ENCODE measurements at places on chromosomes 12 and 14. TPM values are rescaled to one million over a fixed set of nuclear protein-coding genes. Genes with fewer than 3 reads are reported as not detected.
A peak's percentile ranks its signal among the peaks of the same experiment; 100 is the strongest.

HCAR1 gene
- not detected for total RNA-seq

CLSTN3 gene
- total RNA-seq = 3.5 TPM

E2F7 gene
- total RNA-seq = not detected

TMPRSS12 gene
- total RNA-seq = not detected

CBLN3 gene
- total RNA-seq = 0.24 TPM

PNN gene
- 14.7 TPM for total RNA-seq

CKAP4 gene
- total RNA-seq = 17.6 TPM

CEP170B gene
- 9.3 TPM for total RNA-seq

GRCh38 chr12:13090054-13090453 is 13.4 kb downstream of the GSG1 start:
- no peak overlapping the region for H3K27ac ChIP-seq
- H3K4me3 ChIP-seq = no peak overlapping the region
- H3K4me1 ChIP-seq = no peaks in the 10 kb centered on the region
- H3K36me3 ChIP-seq = peaks cover 4% of the 10 kb centered on the region
- DNase-seq = no peak
- H3K27me3 ChIP-seq = no peaks in the 10 kb centered on the region

GRCh38 chr14:87109271-87109670 is 883.7 kb downstream of the GALC start:
- H3K27ac ChIP-seq = no peak overlapping the region
- H3K27me3 ChIP-seq = no peaks in the 10 kb centered on the region
- DNase-seq = no peak
- no peak overlapping the region for H3K4me3 ChIP-seq
- no peaks in the 10 kb centered on the region for H3K4me1 ChIP-seq
- H3K36me3 ChIP-seq = no peaks in the 10 kb centered on the region

- H3K27me3 ChIP-seq = no peaks in the 10 kb centered on the region
- no peak overlapping the region for H3K27ac ChIP-seq
- no peak overlapping the region for H3K4me3 ChIP-seq
- H3K36me3 ChIP-seq = no peaks in the 10 kb centered on the region
- DNase-seq = no peak
These were observed 27.8 kb downstream of the CNOT2 start for GRCh38 chr12:70271025-70271424.

DNA sequence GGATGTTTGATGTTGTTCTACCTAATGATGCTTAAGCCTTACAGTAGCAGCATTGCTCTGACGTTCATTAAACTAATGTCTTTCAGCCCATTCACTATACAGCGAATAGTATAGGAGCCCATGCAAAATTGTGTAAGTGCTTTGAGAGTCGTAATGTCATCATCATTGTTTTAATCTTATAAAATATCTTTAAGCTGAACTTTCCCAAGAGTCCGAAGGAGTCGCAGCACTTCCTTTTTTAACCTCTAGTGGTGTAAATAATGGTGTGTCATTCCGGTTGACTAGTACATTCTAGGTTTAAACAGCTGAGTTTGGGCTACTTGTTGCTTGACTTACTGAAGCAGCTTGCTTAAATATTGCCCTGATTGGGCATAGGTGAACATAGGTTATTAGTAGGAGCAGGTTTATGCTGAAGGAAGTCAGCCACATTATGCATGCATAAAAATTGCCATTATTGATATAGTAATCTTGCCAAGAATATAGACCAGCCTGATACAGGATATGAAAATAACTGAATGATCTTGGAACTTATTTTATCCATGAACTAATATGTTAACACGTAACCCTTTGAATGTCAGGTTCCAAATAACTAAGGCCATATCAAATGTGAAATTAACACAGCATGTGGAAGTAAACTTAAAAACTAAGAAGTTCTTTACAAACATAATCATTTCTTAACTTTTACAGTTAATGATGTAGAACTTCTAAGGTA is 2.6 kb downstream of the WNK1 start:
- H3K27ac ChIP-seq = peak overlapping the region; percentile 99
- peak overlapping the region; percentile 77 for H3K4me3 ChIP-seq
- H3K27me3 ChIP-seq = no peaks in the 10 kb centered on the region
- H3K4me1 ChIP-seq = peaks cover 37% of the 10 kb centered on the region

DNA sequence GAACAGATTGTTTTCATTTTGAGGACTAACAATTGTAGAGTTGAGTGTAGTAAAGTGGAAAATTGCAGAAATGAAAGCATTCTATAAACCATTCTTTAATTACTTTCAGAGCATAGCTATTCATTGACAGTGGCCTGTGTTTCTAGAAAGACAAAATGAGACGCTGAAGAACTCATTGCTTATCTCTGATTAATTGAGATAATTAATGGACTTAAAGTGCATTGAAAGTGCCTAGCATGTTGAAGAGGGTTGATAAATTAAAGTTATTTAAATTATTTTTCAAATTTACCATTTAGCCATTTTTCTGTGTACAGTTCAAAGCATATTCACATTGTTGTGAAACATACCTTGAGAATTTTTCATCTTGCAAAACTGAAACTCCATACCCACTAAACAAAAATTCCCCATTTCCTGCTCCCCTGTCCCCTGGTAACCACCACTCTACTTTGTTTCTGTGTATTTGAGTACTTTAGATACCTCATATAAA is 57.4 kb downstream of the DAAM1 start:
- H3K4me1 ChIP-seq = no peaks in the 10 kb centered on the region
- no peaks in the 10 kb centered on the region for H3K27me3 ChIP-seq
- no peak overlapping the region for H3K27ac ChIP-seq
- H3K4me3 ChIP-seq = no peak overlapping the region
- no peak for DNase-seq

- H3K36me3 ChIP-seq = no peaks in the 10 kb centered on the region
- H3K4me3 ChIP-seq = no peak overlapping the region
- no peaks in the 10 kb centered on the region for H3K27me3 ChIP-seq
- peaks cover 15% of the 10 kb centered on the region for H3K4me1 ChIP-seq
- H3K27ac ChIP-seq = no peak overlapping the region
These were observed 35.5 kb downstream of the BORCS5 start for GRCh38 chr12:12392413-12392812.

GRCh38 chr12:121033625-121034349 is 5.3 kb downstream of the OASL start:
- H3K27ac ChIP-seq = no peak overlapping the region
- no peak for DNase-seq
- H3K27me3 ChIP-seq = peaks cover 4% of the 10 kb centered on the region
- no peaks in the 10 kb centered on the region for H3K36me3 ChIP-seq
- H3K4me3 ChIP-seq = no peak overlapping the region
- no peaks in the 10 kb centered on the region for H3K4me1 ChIP-seq

- H3K27me3 ChIP-seq = no peaks in the 10 kb centered on the region
- H3K4me1 ChIP-seq = no peaks in the 10 kb centered on the region
- no peak within 1 kb of the TSS for H3K27ac ChIP-seq
These were observed at the start of gene CD69 for GRCh38 chr12:9760699-9761418. Gene CD69, minus strand, starts transcription at chr12:9760901. Its CDS starts 81 bp downstream, at chr12:9760820.

GRCh38 chr12:108610856-108611605 is 13.1 kb upstream of the TMEM119 start:
- H3K4me1 ChIP-seq = no peaks in the 10 kb centered on the region
- H3K27ac ChIP-seq = no peak overlapping the region
- no peaks in the 10 kb centered on the region for H3K27me3 ChIP-seq
- DNase-seq = no peak

DNA sequence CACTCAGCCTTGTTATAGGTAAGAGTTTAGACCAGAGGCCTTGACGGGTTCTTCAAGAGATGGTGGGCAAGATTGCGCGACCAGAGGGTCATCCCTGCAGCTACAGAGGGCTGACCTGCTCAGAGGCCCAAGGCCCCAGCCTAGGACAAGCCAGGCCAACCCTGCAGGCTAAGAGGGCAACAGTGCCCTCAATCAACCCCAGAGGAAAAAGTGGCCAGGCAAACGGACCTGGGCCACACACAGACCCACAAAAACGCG is 1.3 kb downstream of the SSH1 start:
- peak overlapping the region; percentile 64 for H3K4me3 ChIP-seq
- peak overlapping the region; percentile 95 for H3K27ac ChIP-seq
- no peaks in the 10 kb centered on the region for H3K36me3 ChIP-seq
- peaks cover 61% of the 10 kb centered on the region for H3K4me1 ChIP-seq
- H3K27me3 ChIP-seq = no peaks in the 10 kb centered on the region

- H3K36me3 ChIP-seq = no peaks in the 10 kb centered on the region
- DNase-seq = no peak
- peak overlapping the region; percentile 71 for H3K4me3 ChIP-seq
These were observed 574 bp upstream of the CRADD start for GRCh38 chr12:93676408-93677194.

DNA sequence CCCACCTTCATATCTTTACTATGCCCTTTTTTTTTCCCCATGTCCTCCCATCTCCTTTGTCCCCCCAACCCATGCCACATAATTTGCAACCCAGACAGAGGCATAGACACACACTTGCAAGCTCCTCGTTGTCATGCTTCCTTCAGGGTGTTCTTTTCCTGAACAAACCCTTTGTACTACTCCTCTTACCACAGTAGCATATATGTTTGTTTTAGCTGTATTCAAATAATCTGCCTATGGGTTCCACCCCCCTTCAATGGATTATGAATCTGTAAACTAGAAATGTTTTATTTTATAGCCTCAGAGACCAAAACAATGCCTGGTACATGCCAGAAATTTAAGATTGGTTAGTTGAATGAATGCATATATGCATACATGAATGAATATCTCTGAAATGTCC is 307.1 kb upstream of the E2F7 start:
- H3K4me3 ChIP-seq = no peak overlapping the region
- H3K36me3 ChIP-seq = no peaks in the 10 kb centered on the region
- no peak for DNase-seq
- no peak overlapping the region for H3K27ac ChIP-seq
- no peaks in the 10 kb centered on the region for H3K4me1 ChIP-seq

DNA sequence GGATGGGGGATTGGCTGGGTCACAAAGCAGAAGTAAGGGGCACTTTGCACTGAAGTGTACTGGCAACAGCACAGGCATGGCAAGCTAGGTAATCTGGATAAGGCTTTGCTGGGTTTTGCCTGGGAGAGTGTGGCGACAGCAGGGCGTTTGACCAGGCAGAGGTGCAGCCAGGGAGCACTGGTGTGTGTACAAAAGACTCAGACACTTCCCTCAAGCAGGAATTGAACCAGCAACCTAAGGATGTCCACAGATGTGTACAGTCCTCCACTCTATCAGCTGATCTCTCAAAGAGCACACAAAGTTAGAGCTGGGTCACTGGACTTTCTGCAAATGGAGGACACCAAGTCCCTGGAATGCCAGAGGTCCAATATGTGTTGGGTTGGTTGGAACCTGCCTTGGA is 15.4 kb upstream of the RNASE4 start:
- no peak for DNase-seq
- H3K4me3 ChIP-seq = no peak overlapping the region
- no peaks in the 10 kb centered on the region for H3K4me1 ChIP-seq

DNA sequence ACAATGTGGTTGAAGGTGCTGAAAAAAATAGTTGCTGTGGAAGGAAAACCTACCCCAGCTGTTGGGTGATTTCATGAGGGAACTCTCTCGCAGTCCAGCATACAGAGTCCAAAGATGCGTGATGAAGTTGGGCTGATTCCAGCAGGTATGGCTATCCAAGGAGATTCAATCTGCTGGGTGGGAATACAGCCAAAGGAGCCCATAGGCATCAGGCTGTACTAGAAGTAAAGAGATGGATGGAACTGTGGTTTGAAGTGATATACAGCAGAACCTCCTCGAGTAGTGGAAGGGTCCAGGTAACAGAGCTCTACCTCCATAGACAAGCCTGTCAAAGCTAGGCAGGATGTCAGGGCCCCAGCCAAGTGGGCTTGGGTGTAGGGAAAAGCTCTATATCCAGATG is 11.5 kb upstream of the TMTC2 start:
- no peak overlapping the region for H3K27ac ChIP-seq
- no peak for DNase-seq
- H3K27me3 ChIP-seq = no peaks in the 10 kb centered on the region
- no peak overlapping the region for H3K4me3 ChIP-seq
- H3K4me1 ChIP-seq = no peaks in the 10 kb centered on the region
- H3K36me3 ChIP-seq = no peaks in the 10 kb centered on the region
